ENCODE measurements at places on chromosomes 11 and 22.

GRCh38 chr11:69726019-69726418 lies 22.2 kb upstream of the FGF19 start:
- DNase-seq: no peak

DNA sequence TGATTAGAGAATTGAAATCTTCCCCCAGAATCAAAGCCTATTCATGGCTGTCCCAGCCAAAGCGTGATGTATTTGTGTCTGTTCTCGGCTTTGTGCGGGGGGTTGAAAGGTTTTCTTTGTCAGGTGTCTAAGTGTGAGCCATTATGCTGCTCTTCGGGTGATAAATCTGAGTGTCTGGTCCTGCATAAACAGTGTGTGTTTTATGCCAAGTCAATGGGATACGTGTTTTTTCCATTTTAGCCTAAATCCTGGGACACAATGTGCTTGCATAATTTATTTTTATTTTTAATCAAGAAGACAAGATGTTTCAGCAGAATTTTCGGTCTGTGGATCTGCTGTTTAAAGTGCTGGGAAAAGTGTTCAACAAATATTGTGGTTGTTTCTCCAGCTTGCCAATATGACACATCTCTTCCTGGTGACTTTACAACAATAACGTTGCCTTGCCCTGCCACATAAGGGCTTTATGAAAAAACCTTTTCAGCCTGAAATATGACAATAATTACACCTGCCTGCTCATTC lies 267.8 kb downstream of the TBC1D22A start:
- no peak for DNase-seq

- no peak for DNase-seq
These were observed 27.3 kb upstream of the PRSS23 start for GRCh38 chr11:86772999-86773398.

DNA sequence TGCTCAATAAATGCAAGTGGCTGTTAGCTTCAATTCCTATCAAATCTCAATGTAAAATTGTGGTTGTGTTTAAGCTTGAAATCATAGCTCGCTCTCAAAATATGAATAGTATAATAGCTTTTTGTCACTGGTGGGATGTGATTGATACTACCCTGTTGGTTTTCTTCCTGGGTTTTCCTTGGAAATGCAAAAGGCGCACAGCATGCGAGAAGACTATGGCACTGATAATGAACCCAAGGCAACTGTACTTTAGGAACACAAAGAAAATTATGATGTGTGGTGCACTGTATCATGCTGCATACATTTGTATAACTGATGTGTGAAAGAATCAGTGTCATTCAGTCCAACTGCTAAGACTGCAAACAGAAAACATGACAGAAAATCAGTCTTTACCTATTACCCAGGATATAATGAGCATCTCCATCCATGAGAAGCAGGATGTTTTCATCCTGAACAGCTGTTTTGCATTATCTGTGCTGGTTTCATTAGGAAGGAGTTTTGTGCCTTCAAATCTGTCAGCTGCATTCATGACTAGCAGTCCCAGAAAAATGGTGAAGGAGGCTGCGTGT lies 101.2 kb downstream of the TRPC6 start:
- DNase-seq: no peak

- no peak for DNase-seq
These were observed 11.6 kb downstream of the PLAAT4 start for GRCh38 chr11:63548178-63548577.

DNA sequence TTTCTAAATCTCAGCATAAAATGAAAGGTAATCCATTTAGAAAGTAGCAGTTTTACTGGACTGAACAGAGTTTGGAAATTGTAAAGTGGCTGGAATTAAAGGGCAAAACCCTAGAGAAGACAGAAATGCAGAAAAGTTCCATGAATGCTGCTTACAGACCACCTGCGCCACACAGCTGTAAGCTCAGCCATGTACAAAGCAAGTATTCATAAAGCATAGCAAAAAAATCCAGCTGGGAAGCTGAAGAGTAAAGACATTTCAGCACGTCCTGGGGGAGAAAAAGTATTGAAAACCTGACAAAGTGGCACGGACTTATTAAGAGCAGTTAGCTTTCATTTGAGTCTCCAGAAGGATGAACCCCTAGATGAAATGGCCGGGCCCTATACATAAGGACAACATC lies 220.1 kb upstream of the CNTN5 start:
- DNase-seq: no peak

- no peak for DNase-seq
These were observed 6.9 kb downstream of the TSPAN32 start for GRCh38 chr11:2308713-2309112.

DNA sequence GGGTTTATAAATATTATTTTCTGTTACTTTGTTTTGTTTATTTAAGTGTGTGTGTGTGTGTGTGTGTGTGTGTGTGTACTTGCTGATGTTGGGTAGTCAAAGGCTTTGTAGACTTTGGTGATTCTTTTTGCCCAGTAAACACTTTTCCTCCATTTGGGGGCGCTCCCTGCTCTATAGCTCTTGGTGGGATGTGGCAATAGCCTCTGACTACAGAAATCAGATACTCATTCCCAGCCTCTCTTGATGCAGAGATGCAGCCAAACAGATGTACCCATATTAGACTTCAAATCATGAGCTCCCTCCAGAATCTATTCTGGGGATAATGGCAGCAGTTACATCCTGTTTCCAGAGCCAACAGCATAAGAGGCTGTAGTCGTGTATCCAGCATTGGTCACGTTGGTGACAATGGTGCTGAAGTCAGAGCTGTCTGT lies 33.4 kb upstream of the APOL5 start:
- no peak for DNase-seq

DNA sequence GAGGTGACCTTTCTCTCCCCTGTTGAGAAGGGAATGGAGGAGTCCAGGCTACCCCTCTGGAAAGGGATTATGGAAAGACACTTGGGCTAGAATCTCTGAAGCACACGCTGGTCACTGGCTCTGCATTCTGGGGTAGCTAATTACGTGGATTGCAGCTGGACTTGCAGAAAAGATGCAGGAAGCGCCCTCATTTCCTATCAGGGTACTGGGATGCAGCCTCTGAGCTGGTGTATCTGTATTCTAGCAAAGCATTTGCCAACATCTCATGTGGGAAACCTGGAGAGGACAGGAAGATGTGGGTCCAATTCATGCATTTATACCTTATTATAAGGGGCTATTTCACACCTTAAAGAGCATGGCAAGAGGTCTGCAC lies 44.3 kb downstream of the CD82 start:
- DNase-seq: no peak

GRCh38 chr11:64935359-64936081 lies at the start of gene GPHA2:
Gene GPHA2 (minus strand): TSS chr11:64935893. CDS start chr11:64935460, 433 bp downstream.
- DNase-seq: no peak

DNA sequence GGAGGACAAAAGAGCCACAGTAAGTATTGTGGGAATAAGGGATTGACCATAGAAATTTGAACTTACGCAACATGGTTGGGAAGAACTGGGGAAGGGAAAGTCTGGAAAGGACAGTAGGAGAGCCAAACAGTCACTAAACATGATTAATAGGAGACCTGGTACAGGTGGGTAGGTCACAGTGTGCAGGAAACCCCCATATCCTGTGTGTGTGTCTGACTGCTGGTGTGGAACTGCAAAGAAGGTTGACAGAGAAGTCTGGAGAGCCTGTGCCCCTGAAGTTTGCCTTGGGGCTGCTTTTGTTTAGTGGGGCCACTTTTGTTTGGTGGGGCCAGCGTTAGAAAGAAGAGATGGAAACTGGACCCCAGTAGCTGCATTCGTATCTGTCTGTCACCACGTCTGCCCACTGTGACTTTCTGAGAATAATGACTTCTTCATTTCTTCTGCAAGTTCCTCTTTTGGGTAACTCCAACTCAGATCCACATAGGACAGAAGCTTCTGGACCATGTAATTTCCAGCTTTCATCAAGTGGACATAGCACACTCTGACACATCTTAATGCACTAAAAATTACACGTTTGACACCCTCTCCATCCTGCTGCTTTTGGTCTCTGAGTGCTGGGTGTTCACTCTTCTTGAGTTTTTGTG lies 126.8 kb upstream of the RAG2 start:
- DNase-seq: no peak

DNA sequence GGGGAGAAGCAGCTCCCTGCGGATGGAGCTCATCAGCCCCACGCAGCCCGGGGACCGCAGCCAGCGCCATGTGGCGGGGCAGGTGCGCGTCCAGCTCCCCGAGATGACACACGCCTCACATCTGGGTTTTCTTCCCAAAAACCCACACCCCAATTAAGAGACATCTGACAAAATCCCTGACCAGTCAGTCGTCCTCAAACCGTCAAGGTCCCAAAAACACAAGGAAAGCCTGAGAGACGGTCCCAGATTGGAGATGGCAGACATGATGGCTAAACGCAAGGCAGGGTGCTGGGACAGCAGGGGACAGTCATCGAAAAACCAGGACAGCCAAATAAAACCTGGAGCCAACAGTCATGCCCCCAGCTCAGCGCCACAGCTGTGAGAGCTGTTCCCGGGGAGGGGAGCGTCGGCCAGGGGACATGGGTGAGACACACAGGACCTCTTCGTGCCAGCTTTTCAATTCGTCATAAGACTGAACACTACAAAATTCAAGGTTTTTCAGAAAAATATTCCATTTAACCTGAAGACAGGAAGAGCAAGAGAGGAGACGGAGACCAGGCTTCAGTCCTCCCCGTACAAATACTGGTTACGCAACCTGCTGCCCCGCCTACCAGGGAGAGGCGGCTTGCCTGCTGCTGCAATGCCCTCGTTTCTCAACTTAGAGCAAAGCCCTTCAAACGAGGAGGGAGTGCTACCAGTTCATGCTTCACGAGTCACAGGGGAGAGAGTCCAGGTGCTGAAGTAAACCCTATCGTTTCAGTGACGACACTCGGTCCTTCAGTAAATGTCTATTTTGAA lies 10.5 kb downstream of the TOLLIP start:
- no peak for DNase-seq

DNA sequence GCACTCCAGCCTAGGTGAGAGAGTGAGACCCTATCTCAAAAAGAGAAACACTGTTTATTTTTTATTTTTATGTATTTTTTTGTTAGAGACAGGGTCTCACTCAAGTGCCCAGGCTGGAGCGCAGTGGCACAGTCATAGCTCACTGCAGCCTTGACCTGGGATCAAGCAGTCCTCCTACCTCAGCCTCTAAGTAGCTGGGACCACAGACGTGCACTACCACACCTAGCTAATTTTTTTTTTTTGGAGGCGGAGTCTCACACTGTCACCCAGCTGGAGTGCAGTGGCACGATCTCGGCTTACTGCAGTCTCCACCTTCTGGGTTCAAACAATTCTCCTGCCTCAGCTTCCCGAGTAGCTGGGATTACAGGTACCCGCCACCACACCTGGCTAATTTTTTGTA lies 6.4 kb downstream of the RBX1 start:
- DNase-seq: no peak

- DNase-seq: no peak
These were observed 3.3 kb downstream of the SERPINH1 start for GRCh38 chr11:75565221-75565814.

GRCh38 chr11:44893846-44894617 lies 56.7 kb downstream of the TP53I11 start:
- peak; percentile 59 for DNase-seq

DNA sequence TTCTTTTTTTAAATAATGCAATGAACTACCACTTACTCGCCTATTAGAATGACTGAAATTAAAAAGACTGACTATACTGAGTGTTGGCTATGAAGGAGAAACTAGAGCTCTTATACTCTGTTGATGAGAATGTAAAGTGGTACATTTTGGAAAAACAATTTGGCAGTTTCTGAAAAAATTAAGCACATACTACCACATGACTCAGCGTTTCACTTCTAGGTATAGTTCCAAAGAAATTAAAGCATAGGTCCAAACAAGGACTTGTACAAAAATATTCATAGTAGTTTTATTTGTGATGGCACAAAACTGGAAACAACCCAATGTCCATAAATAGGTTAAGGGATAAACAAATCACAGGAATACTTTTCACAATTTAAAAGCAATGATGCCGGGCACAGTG lies 22.4 kb upstream of the SLC29A2 start:
- DNase-seq: no peak

GRCh38 chr22:25137577-25138525 lies 61.8 kb upstream of the CRYBB3 start:
- no peak for DNase-seq

GRCh38 chr11:76217653-76218160 lies 11.4 kb upstream of the WNT11 start:
- DNase-seq: no peak

DNA sequence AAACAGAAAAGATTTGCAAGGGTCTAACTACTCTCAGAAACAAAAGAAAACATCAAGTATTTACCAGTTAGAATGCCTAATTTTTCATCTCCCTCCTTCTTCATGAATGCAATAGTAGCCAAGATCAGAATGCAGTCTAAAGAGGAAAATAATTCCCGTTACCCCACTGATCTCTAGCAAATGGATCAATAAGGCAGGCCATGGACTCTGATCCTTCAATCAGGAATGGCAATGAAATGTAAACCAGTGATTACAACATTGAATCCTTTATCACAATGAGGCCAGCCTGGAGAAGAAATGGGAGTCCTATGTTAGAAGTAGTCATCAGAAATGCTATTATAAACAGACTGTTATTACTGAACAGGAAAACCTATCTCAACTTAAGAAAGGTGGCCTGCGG lies 106.6 kb downstream of the APOL5 start:
- DNase-seq: no peak

GRCh38 chr11:119028346-119029068 lies 2.2 kb downstream of the SLC37A4 start:
- DNase-seq: no peak

- no peak for DNase-seq
These were observed 4.3 kb upstream of the OSBPL5 start for GRCh38 chr11:3169255-3170043.

- DNase-seq: no peak
These were observed 54.6 kb downstream of the SPECC1L start for GRCh38 chr22:24325105-24325757.

DNA sequence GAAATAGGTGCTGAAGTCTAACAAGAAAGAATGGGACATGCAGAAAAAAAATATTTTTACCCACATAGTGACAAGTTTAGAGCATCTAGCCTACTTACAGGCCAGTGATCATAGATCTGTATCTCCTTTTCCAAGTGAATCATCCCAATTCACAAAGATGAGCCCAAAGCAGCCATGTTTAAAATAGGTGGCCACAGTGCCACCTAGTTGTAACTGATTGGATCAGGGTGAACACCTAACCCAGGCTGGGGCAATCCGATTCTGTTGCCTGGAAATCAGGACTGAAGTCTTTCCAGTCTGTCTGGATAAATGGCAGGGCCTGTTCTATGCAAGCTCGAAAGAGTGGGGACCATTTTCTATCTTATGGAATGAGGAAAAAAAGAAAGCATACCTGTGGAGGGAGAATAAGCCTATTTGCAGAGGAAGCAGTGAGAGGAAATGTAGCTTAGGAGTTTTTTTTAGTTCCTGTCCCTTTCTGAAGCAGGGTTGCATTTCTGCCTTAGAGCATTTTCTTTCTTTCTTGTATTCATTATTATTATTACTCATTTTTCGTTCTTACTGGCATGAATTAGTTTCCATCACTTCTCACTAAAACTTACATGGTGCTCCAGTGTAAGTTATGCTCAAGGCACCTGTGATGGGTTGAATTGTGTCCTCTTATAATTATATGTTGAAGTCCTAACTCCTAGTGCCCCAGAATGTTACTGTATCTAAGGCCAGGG lies 113.2 kb upstream of the RAG2 start:
- no peak for DNase-seq

GRCh38 chr22:38196791-38197419 lies 4.9 kb upstream of the MAFF start:
- no peak for DNase-seq

- DNase-seq: peak; percentile 22
These were observed 6.3 kb upstream of the SYCE3 start for GRCh38 chr22:50569041-50569459.

Measured in activated CD4-positive, CD25-positive, alpha-beta regulatory T cell treated with anti-CD3 and anti-CD28 coated beads, Interleukin-2, amount 50 U/mL, for 72 hours (primary cell).